Activated CD8-positive, alpha-beta memory T cell treated with anti-CD3 and anti-CD28 coated beads for 1 hour (primary cell): ENCODE measurements at places on chromosomes 6 and 20.

- DNase-seq = no peak
Observed at GRCh38 chr6:90222724-90223198, 73.9 kb downstream of the BACH2 start.

- no peak for DNase-seq
Observed at GRCh38 chr6:1127597-1128288, 184.2 kb upstream of the FOXQ1 start.

GRCh38 chr6:116648156-116648555, 20.4 kb downstream of the ZUP1 start:
- no peak for DNase-seq

DNA sequence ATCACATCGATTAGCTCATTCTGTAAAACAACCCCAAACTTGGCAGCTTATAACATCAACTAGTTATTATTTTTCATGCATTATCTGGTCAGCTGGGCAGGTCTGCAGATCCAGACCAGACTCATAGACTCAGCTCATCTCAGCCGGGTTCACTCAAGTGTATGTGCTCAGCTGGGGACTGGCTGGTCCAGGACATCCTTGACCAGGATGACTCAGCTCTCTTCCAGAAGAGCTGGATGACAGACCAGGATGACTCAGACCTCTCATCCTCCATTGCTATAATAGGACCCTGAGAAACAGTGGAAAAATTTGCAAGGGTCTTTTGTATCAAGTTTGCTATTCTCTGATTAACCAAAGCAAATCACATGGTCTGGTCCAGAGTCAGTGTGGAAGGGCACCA, 312.5 kb upstream of the PLCB4 start:
- no peak for DNase-seq

GRCh38 chr6:47633141-47633540, 65.2 kb upstream of the ADGRF4 start:
- no peak for DNase-seq

- DNase-seq = no peak
Observed at GRCh38 chr6:22401206-22401605, 104.4 kb upstream of the PRL start.

GRCh38 chr6:115972679-115973078, 88.0 kb downstream of the FRK start:
- DNase-seq = no peak

DNA sequence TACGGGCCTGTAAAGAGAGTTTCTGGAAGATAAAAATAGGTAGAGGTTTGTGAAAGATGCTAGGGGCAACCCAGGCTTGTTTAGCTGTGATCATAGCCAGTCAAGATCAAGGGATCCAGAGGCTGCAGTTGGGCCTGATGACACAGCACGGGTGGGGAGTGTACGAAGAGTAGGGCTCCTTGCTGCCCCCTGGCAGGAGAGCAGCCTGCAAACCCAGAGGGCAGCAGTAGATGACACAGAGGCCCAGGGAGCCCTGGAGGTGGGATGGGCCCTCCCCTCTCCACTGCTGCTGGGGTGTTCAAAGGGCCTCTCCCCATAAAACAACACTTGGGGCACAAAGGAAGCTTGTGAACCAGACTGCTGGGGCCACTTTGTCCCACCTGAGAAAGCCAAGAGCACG, 47.2 kb downstream of the VEGFA start:
- DNase-seq = no peak

- DNase-seq = no peak
Observed at GRCh38 chr6:13554929-13555333, 19.5 kb upstream of the SIRT5 start.

- no peak for DNase-seq
Observed at GRCh38 chr6:151772446-151772845, 35.0 kb upstream of the ESR1 start.

GRCh38 chr6:1736346-1737105, 126.8 kb downstream of the FOXC1 start:
- DNase-seq = no peak

GRCh38 chr6:29561606-29562181, 2.2 kb upstream of the UBD start:
- no peak for DNase-seq

DNA sequence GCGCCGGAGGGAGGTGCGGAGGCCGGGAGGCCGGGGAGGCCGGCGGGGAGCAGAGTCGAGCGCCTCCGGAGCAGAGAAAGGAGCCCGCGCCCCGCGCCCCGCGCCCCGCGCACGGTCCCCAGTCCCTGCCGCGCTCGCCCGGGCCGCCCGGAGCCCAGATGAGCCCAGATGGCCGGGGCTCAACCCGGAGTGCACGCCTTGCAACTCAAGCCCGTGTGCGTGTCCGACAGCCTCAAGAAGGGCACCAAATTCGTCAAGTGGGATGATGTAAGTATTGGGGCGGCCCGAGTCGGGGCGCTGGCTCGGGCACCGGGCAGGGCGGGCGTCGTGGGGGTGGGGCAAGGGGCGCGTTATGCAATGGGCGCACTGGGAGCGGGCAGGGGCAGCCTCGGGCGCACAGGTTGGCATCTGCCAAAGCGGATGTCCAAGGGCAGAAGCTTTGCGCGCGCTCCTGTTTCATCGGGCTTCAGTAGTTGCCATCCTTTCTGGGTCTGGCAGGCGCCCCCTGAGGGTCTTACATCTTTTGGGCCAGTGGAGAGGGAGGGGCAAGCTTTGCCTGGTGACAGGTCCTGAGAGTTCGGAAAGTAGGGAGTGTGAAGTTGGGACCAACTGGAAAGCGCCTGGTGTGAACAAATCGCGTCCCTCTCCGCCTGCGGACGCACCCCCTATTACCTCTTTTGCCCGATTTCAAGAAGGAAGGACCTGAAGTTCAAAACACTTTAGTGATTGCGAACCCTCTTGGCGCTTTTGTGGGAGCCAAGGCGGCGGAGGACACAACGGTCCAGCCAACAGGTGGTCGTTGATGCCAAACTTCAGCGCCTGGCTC, 631 bp downstream of the PLCB1 start:
- DNase-seq = no peak

- no peak for DNase-seq
Observed at GRCh38 chr6:163776196-163776905, 361.8 kb downstream of the QKI start.

DNA sequence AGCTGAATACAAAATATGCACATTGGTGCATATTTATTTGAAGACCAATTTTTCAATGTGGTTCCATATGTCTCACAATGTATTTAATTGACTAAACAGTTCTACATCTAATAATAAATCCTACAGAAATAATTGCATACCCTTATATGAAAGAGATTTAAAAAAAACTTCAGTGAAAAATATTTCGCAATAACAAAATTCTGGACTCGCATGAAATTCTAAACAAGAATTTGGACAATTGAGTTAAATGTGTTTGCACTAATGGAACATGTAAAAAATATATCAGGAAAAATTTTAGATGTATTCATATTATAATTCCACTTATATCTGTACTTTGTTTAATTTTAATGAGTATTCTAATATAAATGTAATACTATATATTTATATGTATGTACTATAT, 1003.1 kb downstream of the EYS start:
- DNase-seq = no peak

- no peak for DNase-seq
Observed at GRCh38 chr6:39980839-39981580, 46.7 kb upstream of the MOCS1 start.

DNA sequence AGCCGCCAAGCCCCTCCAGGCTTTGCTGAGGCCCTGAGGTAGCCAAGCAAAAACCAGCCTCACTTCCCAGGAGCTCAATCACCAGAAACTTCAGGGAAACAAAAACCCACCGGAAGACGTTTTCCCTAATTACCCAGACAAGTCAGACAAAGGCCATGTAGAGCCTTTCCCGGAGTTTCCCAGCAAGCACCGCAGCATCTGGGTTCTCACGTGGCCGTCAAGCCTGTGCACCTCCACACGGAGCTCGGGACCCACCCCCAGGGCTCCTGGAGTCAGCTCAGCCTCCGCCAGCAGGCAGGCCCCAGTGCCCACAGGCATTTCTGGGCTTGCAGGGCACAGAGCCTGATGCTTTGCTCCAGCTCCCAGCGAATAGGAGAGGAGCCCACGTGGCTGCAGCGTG, 10.1 kb upstream of the MRGBP start:
- DNase-seq = no peak

DNA sequence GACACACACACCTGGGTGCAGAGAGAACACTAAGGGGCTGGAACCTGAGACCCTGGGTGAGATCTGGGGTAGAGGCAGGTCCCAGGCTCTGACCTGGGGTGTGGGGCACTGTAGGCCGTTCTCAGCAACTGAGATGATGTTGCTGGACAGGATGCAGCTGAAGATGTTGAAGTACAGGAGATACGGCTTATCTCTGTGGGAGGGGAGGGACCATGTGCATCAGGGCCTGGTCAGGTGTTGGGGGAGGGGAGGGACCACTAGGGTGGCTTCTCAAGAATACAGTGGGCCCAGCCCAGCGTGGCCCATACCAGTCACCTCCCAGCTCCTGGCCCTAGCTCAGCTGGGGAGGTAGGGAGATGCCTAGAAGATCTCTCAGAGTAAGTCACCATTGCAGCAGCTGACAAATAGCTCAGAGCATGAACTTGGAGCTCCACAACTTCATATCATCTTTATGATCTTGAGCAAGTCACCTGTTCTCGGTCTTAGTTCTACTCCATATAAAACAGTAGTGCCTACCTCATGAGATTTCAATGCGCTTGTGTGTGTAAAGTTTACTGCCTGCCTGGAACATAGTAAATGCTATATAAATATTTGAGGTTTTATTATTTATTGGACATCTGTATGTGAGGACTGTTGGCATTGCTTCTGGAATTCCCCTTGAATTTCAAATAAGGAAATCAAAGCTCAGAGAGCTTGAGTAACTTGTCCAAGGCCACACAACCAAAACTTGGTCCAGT, 3.8 kb downstream of the SLC44A4 start:
- DNase-seq = no peak

DNA sequence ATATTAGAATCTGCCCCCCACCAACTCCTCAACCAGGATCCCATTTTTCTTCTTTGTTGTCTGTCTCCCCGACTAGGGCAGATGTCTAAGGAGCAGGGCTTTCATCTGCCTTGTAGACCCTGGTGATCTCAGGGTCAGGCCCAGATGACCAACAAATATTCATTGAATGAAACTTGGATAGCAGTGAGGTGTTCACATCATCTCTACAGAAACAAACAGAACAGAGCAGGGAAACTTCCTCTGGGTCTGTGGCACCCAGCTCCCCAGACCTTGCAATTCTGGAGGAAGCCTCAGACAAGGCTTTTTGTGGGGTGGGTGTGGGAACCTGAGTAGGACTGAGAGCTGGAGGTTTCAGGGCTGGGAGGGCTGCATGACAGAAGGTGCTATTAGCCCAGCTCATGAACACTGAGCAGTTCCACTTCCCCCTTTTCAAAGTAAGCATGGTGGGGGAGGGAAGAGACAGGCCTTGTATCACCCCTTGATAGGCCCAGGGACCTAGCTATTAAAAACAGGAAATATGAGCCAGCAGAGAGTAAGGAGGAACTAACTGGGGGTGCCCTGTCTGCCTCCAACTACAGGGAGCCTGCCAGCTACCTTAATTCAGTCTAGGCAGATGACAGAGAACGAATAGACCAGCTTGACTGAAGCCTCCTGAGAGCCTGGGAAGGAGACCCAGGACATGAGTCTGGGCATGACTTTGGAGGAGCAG, 37.3 kb upstream of the TOP1 start:
- no peak for DNase-seq

GRCh38 chr6:145372671-145373151, 362.6 kb downstream of the EPM2A start:
- no peak for DNase-seq

- no peak for DNase-seq
Observed at GRCh38 chr6:56549014-56549413, 93.7 kb downstream of the DST start.

- DNase-seq = no peak
Observed at GRCh38 chr6:106106276-106107042, 20.3 kb downstream of the PRDM1 start.

DNA sequence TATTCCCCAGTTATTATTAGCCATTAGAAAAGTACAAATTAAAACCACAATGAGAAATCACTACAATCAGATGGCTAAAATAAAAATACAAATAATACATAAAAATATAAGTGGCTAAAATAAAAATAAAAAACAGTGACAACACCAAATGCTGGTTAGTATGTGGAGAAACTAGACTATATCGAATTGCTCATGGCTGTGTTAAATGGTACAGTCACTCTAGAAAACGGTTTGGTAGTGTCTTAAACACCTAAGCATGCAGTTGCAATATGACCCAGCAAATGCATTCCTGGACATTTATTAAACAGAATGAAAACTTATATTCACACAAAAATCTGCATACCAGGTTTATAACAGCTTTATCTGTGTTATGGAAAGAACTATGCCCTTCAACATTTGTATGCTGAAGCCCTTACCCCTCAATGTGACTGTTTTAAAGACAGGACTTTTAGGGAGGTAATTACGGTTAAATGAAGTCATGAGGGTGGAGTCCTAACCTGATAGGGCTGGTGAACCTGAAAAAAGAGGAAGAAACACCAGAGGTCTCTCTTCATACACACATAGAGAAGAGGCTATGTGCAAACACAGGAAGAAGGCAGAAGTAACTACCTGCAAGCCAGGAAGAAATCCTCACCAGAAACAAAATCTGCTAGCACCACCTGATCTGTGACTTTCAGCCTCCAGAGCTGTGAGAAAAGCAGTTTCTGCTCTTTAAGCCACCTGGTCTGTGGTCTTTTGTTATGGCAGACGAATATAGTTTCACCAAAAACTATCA, 84.9 kb downstream of the ASCC3 start:
- DNase-seq = no peak

DNA sequence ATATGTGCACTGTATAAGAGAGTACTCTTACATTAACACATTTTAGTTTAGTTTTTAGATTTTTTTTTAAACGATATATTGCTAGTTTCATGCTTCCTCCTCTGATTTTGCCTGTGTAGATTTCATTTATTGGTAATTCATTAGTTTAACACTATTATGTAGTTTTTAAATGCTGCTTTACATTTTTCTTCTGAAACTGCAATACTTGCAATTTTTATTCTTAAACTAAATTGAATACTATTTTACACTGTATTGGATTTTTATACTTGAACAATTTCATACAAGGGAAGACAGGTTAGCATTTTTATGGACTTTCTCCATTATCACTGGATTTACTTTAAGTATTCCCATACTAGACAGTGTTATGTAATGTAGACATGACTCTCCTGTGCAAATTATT, 12.2 kb downstream of the RBM24 start:
- no peak for DNase-seq

- no peak for DNase-seq
Observed at GRCh38 chr6:67541586-67541985, 1093.5 kb upstream of the ADGRB3 start.

DNA sequence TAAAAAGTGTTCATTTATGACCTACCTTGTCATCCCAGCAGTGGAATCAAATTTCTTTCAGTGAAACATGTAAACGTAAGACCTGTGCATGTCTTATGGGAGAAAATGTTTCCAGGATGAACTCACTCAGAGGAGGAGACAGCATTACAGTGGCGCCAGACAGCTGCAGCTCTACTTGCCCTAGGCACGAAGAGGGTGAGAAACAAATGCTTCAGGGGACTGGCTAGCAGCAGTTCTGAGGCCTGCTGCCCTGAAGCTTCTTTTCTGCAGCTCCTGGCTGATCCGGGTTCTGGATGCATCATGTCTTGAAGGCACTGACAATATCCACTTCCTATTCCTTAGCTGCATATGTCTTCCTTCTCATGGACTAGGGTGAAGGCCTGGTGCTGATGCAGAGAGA, 120.2 kb downstream of the QRSL1 start:
- DNase-seq = no peak

- no peak for DNase-seq
Observed at GRCh38 chr6:130161683-130162404, 60.9 kb downstream of the SAMD3 start.

GRCh38 chr6:24060982-24061754, 64.8 kb upstream of the NRSN1 start:
- no peak for DNase-seq

GRCh38 chr6:35094183-35094582, 47.0 kb downstream of the TCP11 start:
- no peak for DNase-seq
